ENCODE measurements at places on chromosomes 3 and 15.

DNA sequence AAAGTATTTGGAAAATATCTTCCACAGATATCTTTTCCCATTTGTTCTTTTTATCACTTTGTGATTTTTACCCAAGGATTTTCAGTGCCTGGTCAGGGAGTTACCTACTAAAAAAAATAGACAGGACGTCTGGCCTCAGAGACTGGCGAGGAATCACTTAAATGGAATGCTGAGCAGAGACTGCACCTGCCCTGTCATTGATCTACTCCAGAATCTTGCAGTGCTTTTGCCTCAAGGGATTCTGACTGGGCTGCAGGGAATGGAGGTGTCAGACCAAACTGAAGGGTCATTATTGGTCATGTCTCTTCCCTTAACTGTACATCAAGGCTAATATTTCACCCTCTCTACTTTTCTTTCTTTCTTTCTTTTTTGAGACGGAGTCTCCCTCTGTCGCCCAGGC lies 12.1 kb upstream of the RYR3 start:
- DNase-seq, result no peak

DNA sequence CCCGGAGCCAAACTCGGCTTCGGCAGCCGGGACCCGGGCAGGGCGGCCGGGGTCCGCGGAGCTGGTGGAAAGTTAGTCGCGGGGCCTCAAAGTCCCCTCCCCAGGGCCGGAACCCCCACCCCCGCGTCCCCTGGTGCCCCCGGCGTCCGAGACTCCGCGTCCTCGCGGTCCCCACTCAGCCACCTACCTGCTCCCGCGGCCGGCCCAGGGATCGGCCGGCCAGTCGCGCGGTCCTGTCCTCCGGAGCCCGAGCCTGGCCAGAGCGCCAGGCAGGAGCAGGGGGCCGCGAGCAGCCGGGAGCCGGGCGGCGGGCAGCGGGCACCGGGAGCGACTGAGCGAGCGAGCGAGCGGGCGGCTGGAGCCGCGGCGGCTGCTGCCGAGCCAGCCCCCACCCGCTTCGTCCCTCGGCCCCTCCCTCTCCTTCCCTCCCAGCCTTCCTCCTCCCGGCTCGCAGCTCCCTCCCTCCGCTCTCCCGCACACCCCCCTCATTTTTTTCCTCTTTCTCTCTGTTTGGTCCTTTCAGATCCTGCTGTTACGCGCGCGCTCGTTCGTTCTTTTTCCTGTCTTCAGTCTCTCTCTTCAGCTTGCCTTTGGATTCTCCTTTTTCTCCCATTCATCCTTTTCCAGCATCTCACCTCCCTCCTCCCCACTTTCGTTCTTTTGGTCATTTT lies at the start of gene MEGF11:
TSS of gene MEGF11 (minus strand) at position 333 of the 671 bp plus-strand sequence. CDS start 125,347 bp downstream, outside the sequence.
- no peak for DNase-seq

DNA sequence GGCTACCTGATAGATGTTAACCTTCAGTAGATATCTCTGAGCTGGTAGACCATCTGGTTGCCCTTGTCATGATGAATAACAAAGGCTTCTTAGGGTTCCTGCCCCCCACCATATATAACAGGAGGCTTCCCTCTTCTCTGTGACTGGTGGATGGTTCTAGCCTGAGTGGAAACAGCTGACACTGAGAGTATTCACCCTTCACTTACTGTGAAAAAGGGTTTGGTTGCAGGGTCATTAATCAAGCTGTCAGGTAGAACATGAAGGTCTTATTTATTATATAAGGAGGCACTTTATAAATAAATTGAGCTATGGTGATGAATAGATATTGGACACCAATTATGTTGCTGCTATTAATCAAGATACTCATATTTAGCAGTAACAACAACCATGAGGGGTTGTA lies 58.6 kb downstream of the CACNA2D3 start:
- DNase-seq, result no peak

DNA sequence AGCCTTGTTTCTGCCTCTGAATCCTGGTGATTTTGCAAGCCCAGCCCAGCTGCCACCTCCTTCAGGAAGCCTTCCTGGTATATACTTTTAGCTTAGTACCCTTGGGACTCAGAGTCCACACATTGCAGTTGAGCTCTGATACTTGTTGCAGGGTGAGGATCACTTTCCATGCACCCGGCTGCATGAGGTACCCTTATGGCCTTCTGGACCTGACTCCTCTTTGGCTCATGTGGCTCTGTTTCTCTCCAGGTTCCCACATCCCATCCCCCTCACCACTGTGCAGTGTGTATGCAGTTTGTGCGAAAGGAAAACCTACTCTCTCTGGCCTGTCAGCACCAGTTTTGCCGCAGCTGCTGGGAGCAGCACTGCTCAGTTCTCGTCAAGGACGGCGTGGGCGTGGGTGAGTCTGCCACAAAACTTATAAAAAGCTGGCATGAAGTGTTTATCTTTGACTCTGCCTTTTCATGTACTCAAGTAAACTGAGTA lies 23.1 kb upstream of the P4HTM start:
- no peak for DNase-seq

DNA sequence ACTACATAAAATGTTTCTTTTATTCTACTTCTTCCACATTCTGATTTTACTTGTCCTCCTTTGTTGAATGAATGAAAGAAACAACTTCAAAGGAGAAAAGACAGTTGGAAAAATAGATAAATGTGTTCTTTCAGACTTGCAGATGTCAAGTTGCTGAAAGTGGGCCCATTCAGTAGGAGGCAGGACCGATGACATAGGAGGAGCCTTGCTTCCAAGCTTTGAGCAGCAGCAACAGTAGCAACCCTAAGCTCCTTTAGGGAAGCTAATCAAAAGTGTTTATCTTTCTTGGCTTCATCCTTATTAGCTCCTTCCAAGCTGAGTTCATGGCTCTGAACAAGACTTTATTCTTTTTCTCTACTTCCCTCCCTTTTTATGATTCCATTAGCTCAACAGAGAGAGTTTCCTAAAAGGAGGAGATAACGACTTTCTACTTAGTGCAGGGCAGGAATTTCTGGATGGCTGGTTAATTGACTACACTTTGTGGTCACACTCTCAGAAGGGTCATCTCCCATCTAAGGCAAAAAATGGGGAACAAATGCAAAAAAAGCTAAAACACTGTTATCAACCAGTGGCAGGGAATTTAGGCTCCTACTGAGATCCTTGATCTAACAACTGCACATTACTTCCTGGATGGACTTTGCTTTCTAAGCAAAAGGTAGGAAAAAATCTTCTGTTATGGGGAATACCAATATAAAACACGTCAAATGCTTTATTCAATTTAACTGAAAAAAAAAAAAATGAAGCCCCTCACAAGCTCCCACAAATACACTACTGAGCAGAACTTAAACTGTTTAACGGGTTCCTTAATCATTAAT lies 4.8 kb downstream of the MORC1 start:
- DNase-seq, result no peak
